ENCODE measurements at places on chromosomes 13 and 19.

DNA sequence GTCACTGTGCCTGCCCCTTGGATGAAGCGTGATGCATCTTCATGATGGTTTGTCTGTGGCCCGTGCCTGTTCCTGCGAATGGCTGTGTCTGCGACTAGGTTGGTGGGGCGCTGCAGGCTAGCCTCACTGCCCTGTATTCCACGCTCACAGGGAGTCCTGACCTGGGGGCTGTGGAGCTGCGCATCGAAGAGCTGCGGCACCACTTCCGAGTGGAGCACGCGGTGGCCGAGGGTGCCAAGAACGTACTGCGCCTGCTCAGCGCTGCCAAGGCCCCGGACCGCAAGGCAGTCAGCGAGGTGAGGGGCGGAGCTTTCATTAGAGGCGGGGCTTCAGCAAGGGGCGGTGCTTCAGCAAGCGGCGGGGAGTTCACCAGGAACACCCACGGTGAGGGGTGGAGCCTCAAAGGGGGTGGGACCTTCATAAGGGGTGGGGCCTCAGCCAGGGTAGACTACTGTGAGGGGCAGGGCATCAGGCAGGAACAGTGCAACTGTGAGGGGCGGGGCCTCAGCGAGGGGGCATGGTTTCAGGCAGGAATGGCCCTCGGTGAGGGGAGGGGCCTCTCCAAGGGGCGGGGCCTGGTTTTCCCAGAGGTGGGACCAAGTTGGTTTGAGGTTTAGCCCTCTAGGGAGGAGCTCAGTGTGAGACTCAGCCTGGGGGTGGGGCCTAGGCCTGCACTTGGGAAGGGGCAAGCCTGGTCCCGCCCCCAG lies 17.2 kb downstream of the PKN1 start:
- peak; percentile 92 for DNase-seq

DNA sequence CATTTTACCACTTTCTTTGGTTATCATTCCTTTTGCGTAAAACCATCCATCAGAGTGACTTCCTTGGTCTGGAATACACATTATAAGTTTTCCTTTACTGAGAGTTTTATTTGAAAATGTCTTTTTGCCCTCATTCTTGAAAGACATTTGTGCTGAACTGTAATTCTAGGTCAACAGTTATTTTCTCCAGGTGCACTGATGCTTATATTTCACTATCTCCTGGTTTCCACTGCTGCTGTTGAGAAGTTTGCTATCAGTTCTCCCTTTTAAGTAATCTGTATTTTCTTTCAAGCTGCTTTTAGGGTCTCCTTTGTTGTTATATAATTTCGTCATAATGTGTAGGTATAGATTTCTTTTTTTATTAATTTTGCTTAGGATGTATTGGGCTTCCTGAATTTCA lies 160.0 kb downstream of the DCT start:
- DNase-seq = no peak

DNA sequence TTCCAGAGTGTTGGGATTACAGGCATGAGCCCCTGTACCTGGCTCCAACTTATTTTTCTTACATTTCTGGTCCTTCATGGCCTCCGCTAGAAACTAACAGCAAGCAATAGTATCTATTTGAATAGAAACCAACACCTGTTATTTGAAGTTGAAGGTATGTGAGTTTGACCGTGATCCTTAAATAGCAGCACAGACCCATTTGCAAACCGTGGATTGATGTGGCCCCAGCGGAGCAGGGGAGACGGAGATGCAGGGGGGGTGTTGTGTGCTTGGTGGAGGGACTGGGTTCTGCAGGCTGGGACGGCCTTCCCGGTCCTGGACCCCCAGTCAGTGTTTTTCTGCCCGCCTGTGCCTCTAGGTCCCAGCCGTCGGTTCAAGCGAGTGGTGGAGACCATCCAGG lies 16.9 kb downstream of the TMEM150B start:
- no peak for DNase-seq

GRCh38 chr19:12802267-12803106 lies 618 bp downstream of the THSD8 start:
- no peak for DNase-seq

DNA sequence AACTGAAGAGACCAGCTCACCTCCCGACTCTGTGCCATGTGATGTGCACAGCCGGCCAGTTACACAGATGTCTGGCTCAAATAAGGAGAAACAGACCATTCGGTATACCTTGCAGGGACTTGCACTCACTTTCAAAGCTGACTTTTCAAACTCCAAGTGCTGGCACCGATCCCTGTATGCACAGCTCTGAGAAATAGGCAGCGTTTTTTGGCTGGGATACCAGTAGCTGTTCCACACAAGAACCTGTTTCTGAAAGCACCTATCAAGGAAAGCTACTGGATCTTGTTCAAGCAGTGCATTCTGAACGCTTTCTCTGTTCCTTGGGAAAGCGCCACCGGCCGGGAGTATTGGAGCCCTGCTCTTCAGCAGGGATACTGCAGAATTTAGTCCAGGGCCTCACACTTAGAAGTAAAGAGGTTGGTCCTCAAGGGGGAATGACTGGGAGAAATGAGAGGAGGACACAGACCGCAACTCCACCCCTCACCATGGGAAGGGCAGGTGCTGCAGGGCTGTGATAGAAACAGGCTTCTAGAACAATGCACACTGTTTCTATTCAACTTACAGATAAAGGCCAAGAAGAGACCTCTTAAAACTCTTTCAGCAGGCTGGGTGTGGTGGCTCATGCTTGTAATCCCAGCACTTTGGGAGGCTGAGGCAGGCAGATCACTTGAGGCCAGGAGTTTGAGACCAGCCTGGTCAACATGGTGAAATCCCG lies 53.6 kb upstream of the PABPC3 start:
- DNase-seq = no peak

DNA sequence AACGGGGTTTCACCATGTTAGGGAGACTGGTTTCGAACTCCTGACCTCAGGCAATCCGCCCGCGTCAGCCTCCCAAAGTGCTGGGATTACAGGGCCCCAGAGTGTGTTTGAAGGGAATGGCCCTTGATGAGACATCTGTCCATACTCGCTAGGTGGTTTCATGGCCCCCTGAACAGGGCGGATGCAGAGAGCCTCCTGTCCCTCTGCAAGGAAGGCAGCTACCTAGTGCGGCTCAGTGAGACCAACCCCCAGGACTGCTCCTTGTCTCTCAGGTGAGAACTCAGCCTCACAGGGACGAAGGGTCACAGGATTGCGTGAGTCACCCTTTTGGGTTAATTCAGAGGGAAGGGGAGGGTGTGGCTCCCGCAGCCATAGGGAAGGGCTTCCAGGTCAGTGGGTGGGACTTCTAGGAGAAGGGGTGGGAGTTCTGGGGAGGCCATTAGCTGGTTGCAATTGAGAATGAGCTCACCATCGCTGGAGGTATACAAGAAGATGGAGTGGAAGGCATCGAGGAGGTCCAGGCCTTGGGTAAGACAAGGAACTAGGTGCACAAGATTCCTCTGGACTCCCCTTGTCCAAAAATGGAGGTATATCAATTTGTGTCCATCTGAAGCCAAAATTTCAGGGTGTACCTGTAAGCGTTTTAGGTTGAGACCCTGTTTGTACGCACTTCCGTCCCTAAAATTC lies 9.2 kb downstream of the SHD start:
- DNase-seq = peak; percentile 77

DNA sequence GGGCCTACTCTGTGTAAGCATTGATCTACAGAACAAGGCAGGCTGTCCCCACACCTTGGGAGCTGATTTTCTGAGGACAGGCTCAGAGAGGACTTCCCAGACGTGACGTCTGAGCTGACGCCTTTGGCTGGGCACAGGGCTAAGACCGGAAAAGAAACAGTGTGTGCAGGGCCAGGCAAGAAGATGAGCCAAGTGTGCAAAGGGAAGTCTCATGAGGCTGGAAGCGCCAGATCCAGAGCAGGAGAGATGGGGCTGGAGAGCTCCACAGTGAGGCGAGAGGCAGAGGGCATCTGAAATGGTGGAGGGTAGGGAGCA lies 12.7 kb downstream of the IGLON5 start:
- DNase-seq = no peak

DNA sequence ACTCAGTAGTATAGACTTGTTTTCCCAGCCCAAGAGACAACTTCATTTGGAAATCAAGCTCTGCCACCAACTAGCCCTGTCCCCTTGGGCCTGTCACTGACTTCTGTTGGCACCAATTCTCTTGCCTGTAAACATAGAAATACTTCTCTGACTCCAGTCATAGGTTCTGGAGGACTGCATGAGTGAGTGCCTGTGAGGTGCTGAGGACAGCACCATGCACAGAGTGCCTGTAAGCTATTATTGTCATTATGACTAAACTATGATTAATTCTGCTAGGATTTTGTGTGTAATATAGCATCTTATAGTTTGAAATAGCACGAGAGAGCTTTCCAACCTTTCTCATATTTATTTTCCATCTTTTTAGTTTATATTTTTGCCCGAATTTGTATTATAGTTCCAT lies 247.9 kb downstream of the MYO16 start:
- DNase-seq = no peak

GRCh38 chr19:38650172-38650775 lies 2.8 kb downstream of the ACTN4 start:
- no peak for DNase-seq

- DNase-seq = no peak
Observed at GRCh38 chr13:55869648-55870047, 1271.1 kb upstream of the PRR20A start.

- no peak for DNase-seq
Observed at GRCh38 chr13:25662516-25662915, 290.7 kb downstream of the ATP8A2 start.

DNA sequence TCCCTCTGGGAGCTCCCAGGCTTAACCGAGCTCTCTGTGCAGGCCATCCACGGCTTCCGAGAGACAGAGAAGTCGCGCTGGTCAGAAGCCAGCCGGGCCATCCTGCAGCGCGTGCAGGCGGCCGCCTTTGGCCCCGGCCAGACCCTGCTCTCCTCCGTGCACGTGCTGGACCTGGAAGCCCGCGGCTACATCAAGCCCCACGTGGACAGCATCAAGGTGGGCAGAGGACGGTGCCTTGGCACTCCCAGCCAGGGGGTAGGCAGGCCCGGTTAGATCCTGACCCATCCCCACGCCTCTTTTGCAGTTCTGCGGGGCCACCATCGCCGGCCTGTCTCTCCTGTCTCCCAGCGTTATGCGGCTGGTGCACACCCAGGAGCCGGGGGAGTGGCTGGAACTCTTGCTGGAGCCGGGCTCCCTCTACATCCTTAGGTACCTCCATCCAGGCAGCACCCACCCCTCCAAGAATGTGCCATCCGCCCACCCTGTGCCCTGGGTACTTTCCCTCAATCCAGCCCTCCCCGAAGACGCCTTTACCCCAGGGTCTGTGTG lies 1.5 kb downstream of the PSPN start:
- no peak for DNase-seq

DNA sequence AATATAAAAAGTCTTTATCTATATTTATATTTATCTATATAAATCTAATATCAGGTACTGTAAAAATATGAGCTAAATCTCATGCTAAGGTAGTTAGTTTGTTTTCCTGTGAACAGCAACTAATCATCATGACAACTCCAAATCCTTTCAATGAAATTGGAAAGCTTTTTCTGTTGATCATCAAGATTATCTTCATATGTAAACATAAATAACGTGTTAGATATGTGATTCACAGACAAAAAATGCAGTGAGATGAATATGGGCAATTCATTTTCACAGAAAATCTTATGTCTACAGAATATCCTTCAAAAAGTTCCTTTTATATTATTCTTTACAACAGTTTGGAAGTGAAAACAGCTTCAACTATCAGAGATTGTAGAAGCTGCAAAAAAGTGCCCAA lies 41.7 kb upstream of the EEF1AKMT1 start:
- DNase-seq = no peak

DNA sequence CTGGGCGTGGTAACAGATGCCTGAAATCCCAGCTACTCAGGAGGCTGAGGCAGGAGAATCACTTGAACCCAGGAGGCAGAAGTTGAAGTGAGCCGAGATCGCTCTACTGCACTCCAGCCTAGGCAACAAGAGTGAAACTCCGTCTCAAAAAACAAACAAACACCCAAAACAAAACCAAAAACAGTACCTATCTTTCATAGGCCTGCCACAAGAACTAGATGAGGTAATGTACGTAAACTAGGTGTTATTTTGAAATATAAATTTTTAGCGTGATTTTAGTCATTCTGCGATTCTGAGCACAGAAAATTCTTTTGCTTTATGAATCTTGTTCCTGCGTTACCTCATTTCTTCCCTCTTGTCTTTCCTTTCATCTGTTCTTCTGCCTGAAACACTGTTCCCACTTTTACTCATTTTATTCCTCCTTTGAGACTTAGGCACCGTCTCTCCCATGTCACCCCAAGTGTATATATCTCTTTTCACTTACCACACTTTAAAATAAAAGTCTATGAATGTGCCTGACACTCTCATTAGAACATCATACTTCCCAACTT lies 238.2 kb upstream of the HTR2A start:
- DNase-seq = no peak

- no peak for DNase-seq
Observed at GRCh38 chr13:33081666-33082065, 65.4 kb downstream of the KL start.

- no peak for DNase-seq
Observed at GRCh38 chr13:41547251-41548000, 90.1 kb downstream of the RGCC start.

GRCh38 chr13:36313047-36313969 lies 15.7 kb upstream of the CCDC169 start:
- no peak for DNase-seq

GRCh38 chr13:32126756-32127155 lies 95.2 kb downstream of the FRY start:
- DNase-seq = no peak

DNA sequence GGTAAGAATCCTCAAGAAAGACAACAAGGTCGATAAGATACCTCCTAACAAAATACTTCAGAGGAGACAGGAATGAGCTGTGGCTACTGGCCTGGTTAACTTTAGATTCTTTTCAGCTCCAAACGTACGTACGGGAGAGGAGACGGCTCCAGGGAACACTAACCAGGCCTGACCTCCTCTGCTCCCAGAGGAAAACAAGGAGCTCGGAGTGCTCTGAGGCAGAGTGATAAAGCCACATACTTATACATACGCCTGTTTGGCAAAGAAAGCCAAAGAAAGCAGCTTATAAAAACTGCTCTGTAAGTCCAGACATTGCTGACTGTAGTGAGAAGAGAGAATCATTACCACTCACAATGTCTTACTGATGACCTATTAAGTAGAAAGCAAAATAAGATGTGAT lies 263.9 kb downstream of the MZT1 start:
- DNase-seq = no peak

DNA sequence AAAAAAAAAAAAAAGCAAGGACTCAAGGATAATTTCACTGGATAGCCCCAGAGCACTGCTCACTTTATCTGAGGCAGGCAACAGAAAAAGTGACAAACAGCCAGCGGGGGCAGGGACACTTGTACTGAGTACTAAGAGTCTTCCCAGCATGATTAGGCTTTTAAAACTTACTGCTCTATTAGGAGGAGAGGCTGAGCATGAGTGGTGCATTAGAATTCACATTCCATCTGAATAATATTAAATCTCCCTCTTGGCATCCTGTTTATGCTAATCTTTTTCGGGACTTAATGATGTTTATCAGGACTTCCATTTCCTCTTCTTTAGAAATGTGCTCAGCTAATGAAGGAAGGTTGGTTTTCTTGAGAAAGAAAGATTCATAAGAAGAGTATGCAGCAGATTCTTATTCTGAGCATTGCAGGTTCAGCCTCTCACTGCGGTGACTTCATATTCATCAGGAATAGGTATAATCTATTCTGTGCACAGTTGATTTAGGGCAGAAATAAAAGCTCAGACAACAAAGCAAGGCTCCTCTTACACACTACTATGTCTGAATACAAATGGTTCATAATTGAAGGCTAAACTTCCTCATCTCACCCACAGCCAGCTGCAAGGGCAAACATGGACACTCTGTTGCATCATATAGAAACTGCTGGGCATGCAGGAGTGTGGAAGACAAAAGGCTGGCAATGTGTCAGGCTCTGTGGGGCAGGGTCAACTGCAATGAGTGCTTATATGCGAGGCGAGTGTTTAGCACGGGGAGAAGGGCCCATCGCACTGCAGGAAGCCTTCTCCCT lies 107.0 kb downstream of the KL start:
- peak; percentile 67 for DNase-seq
